ENCODE measurements at places on chromosomes 12 and 14.

DNA sequence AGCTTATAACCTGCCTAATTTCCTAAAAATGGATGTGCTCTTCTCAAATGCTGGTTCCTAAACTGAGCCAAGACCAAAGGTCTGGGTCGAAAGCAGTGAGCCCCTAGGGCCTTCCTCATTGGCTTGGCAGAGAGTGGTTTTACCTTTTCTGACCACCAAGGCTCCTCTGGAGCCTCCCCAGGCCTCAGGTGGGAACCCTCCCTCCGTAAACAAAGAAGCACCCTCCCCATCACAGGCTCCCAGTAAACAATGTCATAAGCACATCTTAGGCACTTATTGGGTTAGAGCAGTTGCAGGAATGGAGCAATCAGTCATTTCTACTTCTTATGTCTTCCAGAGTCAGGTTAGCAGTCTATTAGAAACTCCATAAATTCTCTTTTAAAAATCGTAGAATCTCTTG is 6.0 kb downstream of the CHPT1 start:
- DNase-seq = no peak

DNA sequence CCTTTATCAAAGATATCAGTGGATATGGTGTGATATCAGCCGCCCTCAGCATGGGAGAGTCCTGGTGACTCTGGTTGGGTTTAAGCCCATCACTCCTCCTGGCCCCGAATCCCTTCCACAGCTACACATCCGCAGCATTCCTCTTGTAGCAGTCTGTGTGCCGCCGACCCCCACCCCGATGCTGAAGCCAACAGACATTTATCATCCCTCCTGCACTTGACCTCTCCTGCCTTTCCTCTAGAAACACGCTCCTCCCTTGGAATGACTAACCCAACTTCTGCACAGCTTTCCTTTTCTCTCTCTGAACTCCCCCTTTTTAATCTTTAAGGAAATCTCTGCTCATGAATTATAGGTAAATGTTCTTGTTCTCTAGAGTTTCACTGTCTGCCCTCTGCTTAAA is 250.9 kb upstream of the FOXN3 start:
- DNase-seq = no peak

DNA sequence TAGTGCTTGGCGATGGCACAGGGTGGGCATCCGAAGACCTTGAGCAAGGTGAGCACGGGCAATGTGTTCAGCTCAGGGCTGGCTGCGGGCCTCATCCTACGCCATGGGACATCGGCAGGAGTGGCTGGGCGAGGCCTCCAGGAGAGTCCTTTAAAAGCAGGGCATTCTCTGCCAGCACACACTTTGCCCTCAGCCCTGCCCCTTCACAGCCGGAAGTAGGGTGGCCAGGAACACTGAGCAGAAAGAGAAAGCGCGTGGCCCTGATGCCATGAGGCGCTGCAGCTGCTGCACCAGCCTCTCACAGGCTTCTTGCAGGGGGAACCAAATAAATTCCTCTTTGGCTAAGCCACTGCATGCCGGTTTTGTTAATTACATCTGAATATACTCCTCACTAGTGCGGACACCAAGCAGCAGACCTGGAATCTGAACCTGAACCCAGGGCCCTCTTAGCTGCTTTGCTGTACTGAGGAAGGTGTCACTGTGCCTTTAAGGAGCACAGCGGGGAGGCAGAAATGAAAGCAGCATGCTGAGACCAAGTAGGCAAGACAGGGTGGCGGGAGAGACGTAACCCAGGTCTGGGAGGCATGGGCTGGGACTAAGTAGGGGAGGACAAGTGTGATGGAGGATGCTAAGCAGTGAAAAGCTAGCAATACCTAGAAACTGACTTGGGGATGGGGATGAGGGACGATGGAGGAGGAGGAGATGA is 155.2 kb downstream of the TTC7B start:
- no peak for DNase-seq

DNA sequence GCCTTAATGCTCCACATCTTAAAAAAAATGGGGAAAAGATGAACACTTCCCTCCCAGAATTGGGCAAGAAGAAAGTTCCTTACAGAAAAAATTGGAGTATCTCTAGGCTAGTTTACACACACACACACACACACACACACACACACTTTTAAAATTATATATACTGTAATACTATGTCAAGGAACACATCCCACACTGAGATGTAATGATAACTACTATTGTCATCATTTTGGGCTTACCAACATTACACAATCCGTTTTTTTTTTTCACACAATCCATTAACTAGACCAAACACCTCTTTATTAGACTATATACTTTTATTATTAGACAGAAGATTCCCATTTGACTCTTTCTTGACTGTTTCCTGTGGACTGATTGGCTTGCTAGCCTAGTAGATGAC is 2.5 kb downstream of the LTBR start:
- DNase-seq = no peak

DNA sequence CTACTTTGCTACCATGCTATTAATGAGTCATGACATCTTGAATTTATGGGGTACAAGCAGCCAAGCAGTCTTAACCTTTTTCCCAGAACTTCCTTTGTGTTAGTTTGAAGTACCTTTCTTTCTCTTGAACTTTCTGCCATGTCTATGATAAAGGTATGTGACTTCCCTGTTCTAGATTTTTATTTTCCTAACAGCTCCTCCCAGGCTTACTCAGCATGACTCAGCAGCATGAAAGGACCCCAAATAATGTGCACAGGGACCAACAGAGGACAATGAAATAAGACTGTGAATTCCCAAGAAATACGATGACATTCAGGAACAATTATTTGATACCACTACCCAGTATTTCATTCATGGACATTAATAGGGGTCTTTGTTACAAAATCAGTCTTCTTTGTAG is 60.0 kb downstream of the TTC6 start:
- DNase-seq = no peak

DNA sequence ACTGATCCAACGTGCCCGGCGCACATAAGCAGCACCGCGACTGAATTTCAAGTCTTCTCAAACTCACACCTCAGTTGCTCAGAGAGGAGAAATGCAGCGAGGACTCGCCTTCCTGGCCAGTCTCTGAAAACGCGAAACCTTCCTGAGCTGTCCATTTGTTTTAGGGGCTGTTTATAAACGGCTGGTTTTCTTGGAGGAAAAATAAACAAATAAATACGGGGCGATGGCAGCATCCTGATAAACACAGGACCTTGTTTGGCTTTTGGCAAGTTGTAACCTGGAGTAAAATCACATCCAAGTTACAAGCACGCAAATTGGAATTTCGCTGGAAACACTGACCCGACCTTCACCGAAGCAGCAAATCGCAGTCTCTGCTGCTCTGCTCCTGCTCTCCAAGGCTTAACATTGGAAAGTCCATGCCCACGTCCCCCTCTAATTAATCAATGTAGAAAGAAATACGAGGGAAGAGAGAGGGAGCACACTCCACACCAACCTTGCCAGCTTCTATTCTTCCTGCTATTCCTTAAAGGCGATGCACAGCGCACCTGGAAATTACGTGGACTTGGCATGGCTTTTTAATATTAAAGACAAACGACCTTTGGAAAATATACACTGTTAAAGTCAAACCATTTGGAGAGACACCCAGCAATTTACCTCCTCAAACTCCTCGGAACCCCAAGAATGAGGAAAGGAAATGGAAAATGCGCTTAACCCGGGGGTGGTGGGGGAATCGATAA is 248.8 kb downstream of the APAF1 start:
- DNase-seq = no peak

Measured in activated CD4-positive, alpha-beta T cell treated with anti-CD3 and anti-CD28 coated beads for 4 hours (primary cell).